Right lung (tissue), 10 donors: ENCODE measurements at places on chromosomes 4 and X. TPM values are rescaled to one million over a fixed set of nuclear protein-coding genes. Genes with fewer than 3 reads are reported as not detected.

DNA sequence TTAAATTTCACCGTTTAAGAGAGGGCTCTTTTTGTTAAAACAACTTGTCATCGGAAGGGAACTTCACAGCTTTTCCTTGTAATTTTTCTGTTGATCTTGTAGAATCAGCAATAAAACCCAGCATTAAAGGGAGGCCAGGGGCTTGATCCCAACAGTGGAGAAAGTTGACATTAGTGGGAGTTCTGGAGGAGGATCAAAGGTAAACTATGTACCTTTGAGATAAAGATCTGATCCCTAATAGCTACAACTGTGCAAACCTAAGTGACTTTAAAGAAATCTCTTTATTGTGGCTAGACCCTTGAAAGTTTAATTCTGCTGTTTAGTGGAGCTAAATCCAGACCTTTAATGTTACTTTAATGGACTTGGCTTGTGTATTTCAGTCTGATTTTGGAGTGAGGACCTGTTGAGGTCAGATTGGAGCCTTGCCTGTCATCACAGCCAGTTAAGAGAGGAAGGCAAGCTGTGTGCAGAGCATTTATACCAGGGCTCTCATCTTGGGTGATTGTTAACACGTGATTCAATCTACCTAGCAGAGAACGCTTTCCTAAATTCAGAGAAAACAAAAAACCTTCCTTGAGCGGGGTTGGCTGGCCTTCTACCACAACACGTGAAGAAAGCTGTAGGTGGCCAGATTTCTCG is 1.7 kb downstream of the DOCK11 start:
- peak; percentile 19 for DNase-seq

DNA sequence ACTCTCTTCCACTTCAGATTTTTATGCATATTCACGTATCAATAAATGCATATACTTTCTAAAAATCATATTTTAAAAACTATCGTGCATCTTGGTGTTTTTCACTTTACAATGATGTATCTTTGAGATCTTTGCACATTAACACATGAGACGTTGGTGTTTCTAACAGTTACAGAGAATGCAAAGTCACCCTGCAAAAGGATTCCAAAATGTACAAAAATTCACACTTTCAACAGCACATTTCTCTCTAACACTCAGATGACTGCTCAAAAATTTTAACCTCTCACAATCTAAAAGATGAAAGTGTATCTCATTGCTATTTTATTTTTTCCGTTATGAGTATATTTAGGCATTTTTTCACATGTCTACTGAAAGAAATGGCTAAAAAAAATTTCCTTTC is 38.9 kb downstream of the ELOVL6 start:
- no peak for DNase-seq

The CXCL3 gene
- polyA plus RNA-seq = 1.0 TPM

DNA sequence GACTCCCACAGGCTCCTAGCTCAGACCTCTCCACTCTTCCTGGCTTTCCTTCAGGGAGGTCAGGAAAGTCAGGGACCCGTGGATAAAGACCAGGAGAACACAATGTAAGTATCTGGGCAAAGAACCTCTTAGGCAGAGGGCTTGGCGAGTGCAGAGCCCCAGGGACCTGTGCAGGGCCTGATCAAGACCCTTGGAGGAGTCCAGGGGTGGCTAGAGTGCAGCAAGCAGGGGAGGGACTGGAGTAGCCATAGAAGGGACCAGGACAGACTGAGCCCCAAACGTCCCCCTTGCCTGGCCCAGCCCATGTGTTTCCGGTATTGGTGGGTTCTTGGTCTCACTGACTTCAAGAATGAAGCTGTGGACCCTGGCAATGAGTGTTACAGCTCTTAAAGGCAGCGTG is 5.9 kb upstream of the TNIP2 start:
- no peak for DNase-seq

DNA sequence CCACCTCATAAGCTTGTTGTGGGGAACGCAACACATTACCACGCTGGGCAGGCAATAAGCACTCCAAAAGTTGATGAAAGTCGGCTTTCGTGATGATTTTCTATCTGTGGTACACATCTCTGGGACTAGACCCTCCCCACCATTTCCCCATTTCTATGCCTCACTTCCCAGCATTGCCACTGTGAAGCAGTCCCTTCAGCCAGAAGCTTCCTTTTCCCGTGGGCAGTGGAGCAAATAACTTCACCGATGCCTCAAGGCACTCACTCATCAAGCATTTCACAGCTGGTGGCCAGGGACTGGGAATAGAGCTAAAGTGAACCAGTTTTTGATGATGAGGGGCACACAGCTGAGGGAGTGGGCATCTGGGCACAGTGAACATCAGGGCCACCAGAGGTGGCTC is 18.9 kb downstream of the C4orf50 start:
- no peak for DNase-seq
